ENCODE measurements at places on chromosomes 1 and 21.
A peak's percentile ranks its signal among the peaks of the same experiment; 100 is the strongest.

DNA sequence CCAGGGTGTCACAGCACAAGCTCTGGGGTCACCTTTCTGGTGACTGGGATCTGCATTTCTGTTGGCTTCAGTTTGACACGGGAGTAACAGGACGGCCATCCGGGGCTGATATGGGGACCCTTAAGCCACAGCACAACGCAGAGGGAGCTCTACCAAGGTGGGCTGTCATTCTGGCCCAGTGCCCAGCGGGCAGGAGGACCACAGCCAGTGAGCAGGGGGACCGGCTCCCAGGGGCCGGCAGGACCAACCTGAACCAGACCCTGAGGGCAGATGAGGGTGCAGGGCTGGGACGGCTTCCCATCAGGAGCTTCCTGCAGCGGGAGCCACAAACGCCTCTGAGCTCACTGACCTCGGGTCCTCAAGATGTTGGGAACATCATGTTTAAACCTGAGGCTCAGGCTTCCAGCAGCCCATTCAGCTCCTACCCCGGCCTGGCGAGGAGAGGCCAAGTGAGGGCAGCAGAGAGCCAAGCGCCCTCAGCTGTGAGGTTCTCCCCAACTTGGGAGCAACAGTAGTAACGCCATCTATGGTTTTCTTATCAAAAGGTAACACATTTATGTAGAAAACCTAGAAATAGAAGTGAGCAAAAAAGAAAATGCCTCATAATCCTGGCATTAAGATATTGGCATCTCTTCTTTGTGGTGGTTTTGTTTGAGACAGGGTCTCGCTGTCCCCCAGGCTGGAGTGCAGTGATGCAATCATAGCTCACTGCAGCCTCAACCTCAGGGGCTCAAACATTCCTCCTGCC is 26.8 kb downstream of the TMEM201 start:
- DNase-seq, result peak; percentile 49

- peak; percentile 70 for DNase-seq
These were observed 184.2 kb downstream of the EIF4G3 start for GRCh38 chr1:20992322-20993056.

DNA sequence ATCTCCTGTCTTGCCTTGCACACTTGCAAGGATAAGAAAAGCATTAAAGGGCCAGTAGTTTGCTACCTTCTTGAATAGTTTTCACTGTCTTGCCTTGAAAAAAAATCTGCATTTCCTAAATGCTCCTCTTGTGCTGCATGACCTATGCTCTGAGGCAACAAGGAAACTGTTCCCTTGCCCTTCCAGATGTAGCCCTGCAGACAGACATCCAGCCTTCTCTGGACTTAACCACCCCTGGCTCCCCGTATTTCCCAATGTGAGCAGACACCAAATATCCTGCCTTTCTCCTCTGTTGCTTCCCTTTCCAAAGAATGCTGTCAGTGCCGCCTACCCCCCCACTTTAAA is 177.6 kb downstream of the GABPA start:
- no peak for DNase-seq

DNA sequence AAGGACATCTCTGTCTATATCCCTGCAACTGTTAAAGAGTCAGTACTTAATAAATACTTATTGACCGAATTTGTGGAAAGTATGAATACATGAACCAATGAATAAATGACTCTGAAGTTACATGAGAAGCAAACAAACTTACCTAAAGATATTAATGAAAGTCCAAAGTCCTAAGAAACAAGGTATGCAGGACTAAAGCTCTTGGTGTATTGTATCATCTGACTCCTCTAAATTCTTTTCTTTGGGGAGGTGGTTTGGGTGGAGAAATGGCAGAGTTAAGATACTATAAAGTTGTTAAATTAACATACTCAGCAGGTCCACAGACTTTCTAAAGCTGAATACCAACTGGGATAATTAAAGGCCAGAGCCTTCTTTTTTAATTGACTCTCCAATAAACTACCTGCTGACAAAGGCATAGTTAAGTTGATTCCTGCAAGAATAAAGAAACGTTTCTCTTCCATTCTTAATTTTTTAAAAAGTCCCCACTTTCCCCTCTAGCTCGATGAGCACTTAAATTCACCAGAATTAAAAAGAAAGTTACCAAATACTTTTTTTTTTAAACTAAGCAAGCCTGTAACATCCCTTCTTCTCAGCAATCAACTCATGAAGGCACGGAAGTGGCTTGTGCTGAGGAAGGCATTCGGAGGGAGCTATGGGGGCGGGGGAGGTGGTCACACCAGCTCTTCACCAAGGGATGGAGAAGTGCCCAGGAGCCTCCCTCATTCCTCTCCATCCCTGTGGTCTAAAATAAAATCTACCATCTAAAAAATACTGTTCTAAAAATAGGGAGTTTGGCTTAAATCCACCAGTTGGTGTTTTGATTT is 61.1 kb downstream of the GADD45A start:
- no peak for DNase-seq

- DNase-seq, result no peak
These were observed 433.8 kb downstream of the PLPP3 start for GRCh38 chr1:56145581-56145980.

DNA sequence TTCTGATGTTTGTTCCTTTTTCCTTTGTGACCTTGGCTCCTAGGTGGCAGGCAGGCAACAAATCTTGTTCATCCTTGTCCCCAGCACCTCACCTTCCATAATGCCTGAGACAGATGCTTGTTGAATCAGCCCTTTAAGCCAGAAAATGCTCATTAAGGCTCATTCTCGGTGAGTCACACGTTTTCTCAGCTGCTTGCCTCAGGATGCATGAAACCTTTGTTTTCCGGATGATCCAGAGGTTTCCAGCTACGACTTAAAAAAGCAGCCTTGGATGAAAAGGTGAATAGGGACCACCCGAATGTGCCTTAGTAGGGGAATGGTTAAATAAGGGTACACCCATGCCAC is 4.6 kb upstream of the ATP13A2 start:
- peak; percentile 18 for DNase-seq

- DNase-seq, result no peak
These were observed 13.9 kb upstream of the BTG2 start for GRCh38 chr1:203291201-203292096.

GRCh38 chr21:34986561-34987500 is 62.3 kb downstream of the RUNX1 start:
- peak; percentile 91 for DNase-seq

DNA sequence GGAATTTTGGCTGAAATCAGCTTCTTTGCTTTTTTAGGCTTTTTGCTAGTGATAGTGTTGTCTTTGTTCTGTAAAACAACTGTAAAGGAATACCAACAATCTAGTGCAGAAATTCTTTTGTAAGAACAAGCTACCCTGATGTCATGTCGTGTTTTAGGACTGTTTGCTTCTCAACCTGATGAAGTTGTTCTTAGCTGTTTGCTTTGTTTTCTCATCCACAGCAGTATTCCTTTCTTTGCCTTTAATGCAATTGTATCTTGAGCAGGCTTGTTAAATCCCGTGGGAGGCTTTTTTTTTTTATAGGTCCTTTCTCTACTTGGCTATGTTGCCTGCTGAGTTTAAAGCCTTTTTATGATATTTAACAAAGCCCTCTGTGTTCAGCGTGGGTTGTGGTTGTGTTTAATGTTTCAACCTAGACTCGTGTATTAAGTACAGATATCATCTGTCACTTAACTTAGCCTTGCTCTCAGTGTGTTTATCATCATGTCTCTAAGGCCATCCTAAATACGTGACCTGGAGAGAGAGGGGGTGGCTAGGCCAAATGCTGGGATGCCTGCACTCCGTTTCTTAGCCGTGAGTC is 31.6 kb downstream of the ADARB1 start:
- no peak for DNase-seq

DNA sequence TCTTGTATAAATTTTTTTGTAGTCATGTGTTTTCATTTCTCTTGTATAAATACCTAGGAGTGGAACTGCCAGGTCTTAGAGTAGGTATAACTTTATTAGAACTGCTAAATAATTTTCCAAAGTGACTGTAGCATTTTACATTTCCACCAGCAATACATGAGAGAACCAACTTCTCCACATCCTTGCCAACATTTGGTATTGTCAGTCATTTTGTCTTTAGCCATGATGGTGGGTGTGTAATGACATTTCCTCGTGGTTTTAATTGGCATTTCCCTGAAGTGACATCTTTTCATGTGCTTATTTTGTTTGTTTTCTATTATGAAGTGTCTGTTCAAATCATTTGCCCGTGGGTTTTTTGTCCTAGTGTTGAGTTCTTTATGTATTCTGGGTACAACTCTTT is 29.7 kb downstream of the ZBTB8A start:
- DNase-seq, result no peak

DNA sequence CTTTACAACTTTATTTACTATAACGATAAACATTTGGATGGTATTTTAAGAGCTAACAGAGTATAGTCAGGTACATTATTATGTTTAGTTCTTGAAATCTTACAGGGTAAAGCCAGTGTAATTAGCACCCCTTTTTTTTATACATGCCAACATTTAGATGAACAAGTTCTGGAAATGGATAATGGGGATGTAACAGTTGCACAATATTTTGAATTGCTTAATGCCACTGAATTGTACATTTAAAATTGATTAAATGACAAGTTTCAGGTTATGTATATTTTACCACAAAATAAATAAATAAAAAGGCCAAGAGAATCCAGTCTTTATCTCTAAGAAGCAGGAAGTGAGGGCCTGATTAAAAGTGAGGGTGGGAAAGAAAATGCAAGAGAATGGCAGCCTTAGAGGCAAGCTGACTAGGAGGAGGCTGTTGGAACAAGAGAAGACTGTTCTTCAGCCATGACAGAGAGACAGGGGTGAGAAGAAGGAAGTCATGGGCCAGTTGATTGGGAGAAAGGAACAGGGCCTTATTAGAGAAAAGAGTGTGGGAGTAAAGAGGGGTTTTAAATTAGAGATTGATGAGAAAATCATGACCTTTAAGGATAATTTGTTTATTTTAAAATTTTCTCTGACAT is 49.9 kb upstream of the TNFSF18 start:
- DNase-seq, result no peak

DNA sequence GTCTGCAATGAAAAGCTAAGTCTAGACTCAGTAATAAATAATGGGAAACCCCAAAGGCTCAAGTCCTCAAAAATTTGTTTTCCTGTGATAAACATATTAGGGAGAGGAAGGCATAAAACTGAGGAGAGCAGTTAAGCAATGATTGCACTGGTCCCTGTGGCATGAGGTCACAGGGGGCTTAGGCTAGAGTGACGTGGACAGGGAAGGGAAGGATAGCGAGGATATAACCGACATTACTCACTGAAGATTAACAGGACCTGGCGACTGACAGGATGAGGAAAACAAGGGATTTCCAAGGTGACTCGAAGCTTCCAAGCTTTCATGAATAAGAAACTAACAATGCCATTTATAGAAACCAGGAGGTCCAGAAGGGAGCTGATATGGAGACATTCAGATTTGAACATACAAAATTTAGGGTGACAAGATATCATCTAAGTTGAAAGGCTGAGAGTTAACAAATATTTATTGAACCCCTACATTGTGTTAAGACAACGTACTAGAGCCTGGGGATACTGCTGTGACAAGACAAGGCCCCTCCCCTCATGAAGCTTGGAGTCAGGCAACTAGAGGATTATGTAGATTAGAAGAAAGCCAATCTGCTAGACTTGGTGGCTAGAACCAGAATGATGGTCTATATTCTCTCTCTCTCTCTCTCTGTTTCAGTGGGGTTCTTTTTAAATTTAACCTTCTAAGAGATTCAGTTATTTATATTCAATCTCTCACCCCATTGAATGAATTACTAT is 33.2 kb upstream of the PKN2 start:
- no peak for DNase-seq

GRCh38 chr1:226686440-226687425 is 52.3 kb downstream of the ITPKB start:
- no peak for DNase-seq

- no peak for DNase-seq
These were observed 17.2 kb downstream of the DSCAM start for GRCh38 chr21:40829791-40830190.

GRCh38 chr1:119079881-119080280 is 60.6 kb downstream of the WARS2 start:
- DNase-seq, result no peak

GRCh38 chr1:222618001-222618879 is at the start of gene MIA3:
Gene MIA3 (plus strand): TSS chr1:222618097. CDS start chr1:222618111, 14 bp downstream.
- no peak for DNase-seq

DNA sequence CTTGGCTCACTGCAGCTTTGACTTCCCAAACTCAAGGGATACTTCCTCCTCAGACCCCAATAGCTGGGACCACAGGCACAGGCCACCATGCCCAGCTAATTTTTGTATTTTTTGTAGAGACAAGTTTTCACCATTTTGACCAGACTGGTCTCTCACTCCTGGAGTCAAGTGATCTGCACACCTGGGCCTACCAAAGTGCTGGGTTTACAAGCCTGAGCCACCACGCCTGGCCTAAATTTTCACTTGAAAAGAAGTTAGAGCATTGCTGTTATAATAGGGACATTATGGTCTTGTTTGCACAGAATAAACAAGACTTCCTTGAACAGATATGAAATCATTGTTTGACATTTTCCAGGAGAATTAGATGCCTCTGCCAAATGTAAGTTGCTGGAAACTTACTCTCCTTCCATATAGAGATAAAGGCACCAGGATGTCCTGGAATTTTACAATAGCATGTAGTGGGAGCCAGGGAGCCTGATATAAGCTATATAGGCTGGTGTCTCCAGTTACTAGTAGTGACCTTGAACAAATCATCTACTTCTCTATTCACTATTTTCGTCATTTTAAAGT is 16.9 kb downstream of the SLC35A3 start:
- no peak for DNase-seq
